ENCODE measurements at places on chromosomes 12 and 14.
A peak's percentile ranks its signal among the peaks of the same experiment; 100 is the strongest.

DNA sequence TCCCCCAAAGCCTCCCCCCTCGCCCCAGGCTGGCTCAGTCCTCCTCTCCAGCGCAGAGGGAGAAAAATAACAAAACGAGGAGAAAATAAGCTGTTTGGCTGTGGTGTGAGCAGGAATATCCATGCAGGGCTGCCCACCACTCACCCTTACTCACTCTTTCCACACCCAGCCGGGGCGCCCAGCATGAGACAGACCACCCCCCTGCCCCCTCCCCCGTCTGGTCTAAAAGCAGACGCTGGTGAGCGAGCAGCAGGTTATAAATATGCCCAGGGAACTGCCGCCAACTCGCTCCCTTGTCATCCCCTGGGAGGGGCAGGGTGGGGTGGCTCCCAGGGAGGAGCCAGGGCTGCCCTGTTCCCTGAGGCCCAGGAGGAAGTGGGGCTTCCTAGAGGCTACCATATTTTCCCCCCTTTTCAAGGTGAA lies 7.4 kb downstream of the WNT1 start:
- peak; percentile 22 for ATAC-seq

GRCh38 chr12:89251342-89252271 lies 100.7 kb downstream of the DUSP6 start:
- ATAC-seq: no peak

GRCh38 chr12:92951006-92951405 lies 21.9 kb upstream of the EEA1 start:
- no peak for ATAC-seq

GRCh38 chr12:92149563-92149962 lies 3.9 kb upstream of the BTG1 start:
- ATAC-seq: no peak

GRCh38 chr14:91987192-91987591 lies 39.7 kb upstream of the FBLN5 start:
- no peak for ATAC-seq

- no peak for ATAC-seq
Observed at GRCh38 chr12:116677202-116677661, 60.6 kb downstream of the SPRING1 start.

- ATAC-seq: no peak
Observed at GRCh38 chr14:26841326-26841725, 243.5 kb upstream of the NOVA1 start.

GRCh38 chr14:94139421-94139820 lies 10.0 kb upstream of the IFI27L2 start:
- no peak for ATAC-seq

DNA sequence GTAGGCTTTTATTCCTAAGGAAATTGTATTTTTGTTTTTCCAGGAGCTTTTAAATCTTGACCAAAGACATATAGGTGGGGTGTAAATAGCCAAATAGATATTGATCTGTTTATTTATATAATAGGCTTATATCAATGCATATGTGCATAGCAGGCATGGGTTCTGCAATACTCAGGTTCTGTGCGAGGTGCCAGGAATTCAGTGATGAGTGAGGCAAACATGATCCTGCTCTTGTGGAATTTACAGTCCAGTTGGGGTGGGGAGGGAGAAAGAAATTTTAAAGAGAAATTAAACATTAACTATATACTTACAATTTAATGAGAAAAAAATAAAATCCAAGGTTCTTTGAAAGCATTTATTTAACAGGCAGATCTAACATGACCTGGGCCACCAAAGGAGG lies 160.3 kb upstream of the HIF1A start:
- ATAC-seq: no peak

GRCh38 chr12:9900930-9901329 lies 19.6 kb downstream of the KLRF2 start:
- no peak for ATAC-seq

Measured in esophagus mucosa (tissue), 1 donor.